Activated CD8-positive, alpha-beta T cell treated with anti-CD3 and anti-CD28 coated beads, Interleukin-2, amount 10 ng/mL, durations not matched to agents 7 days and 5 days (primary cell): ENCODE measurements at places on chromosomes 6 and 20. TPM values are rescaled to one million over a fixed set of nuclear protein-coding genes. Genes with fewer than 3 reads are reported as not detected.

Gene SMLR1
- total RNA-seq, result not detected

Gene CCM2L
- not detected for total RNA-seq

Gene ATP9A
- 0.05 TPM for total RNA-seq

Gene VWA7
- 6.4 TPM for total RNA-seq
